ENCODE measurements at places on chromosomes 2 and 18.

DNA sequence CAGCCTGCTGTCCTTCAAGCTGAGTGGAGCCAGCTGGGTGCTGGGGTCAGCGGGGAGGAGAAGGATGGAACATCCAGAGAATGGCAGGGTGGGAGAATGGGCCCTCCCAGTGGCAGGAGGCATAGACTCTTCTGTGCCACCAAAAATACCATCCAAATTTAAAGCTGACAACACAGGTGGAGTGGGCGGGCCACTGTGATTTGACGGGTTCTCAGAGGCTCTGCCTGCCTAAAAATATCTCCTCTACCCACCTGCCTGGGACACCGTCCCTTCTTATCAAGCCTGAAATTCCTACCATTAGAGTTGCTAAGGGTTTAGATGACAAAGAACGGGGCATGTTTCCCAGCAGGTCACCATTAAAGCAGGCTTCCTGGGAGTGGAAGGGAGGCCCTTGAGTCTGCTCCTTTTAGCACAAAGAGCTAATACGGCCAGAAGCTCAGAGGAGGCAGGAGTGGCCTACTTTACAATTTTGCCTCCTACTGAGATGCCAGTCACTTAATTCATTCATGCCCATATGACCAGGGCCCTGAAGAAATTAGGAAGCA lies 19.8 kb upstream of the MARCHF4 start:
- DNase-seq, result no peak

GRCh38 chr2:20575935-20576597 lies 74.8 kb downstream of the HS1BP3 start:
- DNase-seq, result no peak

- no peak for DNase-seq
These were observed 77.5 kb downstream of the CIB4 start for GRCh38 chr2:26563686-26564085.

DNA sequence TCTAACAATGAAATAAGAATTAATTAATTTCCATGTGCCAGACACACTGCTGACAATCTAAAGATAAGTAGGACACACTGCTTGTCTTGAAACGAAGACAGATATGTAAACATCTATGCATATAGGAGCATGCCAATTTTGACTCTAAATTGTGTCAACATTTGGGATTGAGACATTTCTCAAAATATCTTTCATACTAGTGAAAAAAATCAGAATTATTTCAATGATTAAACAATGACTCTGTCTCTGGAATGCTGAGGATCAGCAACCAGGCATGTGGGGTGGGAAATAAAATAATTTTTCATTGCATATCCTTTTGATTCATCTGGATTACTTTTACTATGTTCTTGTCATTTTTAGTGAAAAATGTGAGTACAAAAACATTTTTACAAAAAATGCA lies 262.6 kb upstream of the SYT4 start:
- DNase-seq, result no peak

GRCh38 chr2:42775810-42776209 lies 11.9 kb upstream of the OXER1 start:
- DNase-seq, result no peak

DNA sequence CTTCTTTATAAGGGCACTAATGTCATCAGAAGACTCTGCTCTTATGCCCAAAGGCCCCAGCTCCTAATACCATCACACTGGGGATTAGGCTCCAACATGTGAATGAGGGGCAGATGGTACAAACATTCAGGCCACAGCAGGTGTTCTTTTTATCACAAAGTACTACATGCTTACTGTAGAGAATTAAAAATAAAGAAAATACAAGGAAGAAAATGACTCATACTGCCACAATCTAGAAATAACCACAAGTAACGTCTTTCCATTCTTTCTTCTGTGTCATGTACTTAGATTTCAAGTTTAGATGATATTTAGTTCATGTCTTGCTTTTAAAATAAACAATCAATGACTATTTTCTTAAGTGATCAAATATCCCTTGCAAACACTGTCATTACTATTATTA lies 100.3 kb upstream of the NEDD4L start:
- DNase-seq, result no peak

DNA sequence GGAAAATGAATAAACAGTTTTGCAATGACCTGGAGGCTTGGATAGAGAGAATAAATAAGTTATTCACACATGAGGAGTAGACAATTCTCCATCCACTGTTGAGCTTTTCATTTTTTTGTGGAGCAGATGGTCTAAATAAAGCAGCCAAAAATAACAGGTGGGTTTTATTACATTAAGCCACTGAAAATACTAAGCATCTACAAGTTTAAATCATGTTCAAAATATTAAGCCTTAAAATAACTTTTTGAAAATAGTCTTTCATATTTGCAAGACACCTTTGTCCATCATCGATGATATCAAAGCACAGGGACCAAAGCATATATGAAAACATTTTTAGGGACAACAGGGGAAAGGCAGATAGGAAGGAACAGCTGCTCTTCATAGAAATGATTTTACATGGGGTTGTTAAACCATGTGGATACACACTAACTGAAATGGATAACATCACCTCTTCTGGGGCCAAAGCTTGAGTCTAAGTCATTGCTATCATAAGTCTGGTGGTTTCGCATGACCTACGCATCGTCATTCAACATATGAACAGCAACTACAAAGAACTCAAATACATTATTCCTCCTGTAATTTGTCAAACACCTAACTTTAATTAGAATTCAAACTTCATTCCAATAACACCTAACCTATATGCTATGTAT lies 197.6 kb upstream of the CHST9 start:
- no peak for DNase-seq

GRCh38 chr18:46468426-46469180 lies 188.4 kb downstream of the LOXHD1 start:
- DNase-seq, result no peak

DNA sequence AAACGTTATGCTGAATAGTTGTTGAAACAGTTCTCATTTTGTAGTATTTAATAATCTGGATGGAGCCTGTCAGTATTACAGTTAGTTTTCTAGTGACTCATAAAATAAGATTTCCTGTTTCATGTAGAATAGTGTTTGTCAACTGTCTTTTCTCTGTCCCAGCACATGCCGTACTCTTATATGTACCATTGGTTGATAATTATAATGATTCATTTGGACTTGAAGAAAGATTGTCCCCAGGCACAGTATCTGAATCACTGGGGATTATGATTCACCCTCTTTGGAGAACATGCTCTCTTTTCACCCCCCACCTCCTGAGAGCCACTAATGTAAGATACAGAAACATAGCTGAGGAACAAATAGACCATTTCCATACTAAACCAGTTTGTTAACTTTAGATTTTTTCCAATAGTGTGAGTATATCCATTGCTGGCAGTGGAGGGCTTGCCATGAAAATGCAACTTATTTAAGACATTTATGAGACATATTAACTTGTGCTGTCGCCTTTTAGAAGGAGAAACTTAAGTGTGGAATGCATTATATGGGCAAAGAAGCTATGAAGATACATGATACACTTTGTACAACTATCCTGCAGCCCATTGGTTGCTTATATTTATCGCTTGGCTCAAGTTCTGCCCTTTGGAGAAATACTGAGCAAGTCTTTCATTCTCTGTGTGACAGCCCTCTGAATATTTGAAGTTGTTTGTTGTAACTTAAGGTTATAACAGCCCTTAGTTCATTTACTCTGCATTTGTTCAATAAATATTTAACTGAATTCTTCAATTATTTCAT lies 12.4 kb downstream of the COPS8 start:
- DNase-seq, result no peak

GRCh38 chr2:96113367-96113677 lies 3.0 kb downstream of the ADRA2B start:
- no peak for DNase-seq

- no peak for DNase-seq
These were observed 209.0 kb upstream of the COPS8 start for GRCh38 chr2:236876642-236877041.

DNA sequence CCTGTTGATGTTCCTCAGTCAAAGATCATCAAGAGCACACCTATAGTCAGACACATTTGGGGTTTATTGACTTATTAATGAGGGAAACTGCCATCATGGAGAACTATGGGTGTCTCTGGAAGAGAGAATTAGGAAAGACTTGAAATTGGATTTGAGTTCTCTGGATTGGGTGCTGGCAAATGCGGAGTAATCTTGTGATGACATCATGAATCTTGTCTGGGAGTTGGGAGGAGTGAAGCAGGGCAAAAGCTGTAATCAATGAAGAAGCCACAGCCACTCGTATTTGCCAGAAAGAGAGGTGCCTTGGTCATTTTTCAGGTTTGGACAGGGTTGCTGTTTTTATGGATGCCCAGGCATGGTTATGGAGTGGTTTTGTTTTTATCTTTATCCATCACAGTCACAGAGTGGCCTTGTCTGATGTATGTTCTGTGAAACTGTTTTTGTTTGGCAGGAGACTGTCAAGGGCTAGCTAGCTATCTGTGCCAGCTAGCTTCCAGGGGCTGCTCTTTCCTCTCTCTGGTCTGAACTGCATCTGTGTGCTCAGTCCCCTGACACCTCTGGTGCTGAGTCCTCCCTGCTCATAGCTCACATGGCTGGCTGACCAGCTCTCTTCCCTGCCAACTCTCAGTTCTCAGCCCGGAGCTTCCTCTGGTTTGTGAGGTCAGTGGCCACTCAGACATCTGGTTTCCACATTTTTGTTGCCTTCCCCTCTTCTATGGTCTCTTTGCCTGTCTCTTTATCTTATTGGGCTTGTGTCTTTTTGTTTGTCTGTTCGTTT lies 193.4 kb upstream of the RMP24 start:
- no peak for DNase-seq

DNA sequence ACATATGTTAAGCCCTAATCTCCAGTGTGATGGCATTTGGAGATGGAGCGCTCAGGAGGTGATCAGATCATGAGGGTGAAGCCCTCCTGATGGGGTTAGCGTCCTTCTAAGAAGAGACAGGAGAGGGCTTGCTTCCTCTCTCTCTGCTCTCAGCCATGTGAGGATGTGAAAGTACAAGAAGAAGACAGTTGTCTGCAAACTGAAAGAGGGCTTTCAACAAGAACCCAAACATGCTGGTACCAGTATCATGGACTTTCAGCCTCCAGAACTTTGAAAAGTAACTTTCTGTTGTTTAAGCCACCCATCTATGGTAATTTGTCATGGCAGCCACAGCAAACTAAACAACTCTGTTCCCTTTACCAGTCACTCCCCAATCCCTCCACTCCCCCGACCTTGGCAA lies 47.4 kb downstream of the CACNB4 start:
- DNase-seq, result no peak

- DNase-seq, result no peak
These were observed 152.9 kb downstream of the SMAD7 start for GRCh38 chr18:48797841-48798255.

- DNase-seq, result no peak
These were observed 8.1 kb downstream of the PFN4 start for GRCh38 chr2:24115057-24115456.

DNA sequence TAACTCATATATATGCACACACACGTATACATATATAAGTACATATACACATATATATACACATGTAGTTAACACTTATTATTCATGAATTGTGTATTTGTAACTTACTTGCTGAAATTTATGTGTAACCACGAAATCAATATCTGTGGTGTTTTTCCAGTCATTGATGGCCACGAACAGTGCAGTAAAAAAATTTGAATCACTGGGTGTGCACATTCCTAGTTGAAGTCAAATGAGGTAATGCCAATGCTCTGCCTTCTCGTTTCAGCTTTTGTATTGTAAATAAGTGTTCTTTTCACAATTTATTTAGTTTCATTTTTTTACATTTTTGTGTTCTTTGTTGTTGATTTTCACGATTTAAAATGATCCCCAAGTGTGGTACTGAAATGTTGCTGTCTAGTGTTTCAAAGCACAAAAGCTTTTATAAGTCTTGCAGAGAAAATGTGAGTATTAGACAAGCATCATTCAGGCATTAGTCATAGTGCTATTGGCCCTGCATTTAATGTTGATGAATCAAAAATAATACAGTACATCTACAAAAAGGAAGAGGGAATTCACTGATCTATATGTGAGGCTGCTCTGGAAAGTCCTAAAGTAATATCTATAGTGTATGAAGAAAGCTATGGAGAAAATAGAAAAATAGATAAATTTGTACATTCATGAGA lies 419.0 kb downstream of the DSC3 start:
- no peak for DNase-seq

DNA sequence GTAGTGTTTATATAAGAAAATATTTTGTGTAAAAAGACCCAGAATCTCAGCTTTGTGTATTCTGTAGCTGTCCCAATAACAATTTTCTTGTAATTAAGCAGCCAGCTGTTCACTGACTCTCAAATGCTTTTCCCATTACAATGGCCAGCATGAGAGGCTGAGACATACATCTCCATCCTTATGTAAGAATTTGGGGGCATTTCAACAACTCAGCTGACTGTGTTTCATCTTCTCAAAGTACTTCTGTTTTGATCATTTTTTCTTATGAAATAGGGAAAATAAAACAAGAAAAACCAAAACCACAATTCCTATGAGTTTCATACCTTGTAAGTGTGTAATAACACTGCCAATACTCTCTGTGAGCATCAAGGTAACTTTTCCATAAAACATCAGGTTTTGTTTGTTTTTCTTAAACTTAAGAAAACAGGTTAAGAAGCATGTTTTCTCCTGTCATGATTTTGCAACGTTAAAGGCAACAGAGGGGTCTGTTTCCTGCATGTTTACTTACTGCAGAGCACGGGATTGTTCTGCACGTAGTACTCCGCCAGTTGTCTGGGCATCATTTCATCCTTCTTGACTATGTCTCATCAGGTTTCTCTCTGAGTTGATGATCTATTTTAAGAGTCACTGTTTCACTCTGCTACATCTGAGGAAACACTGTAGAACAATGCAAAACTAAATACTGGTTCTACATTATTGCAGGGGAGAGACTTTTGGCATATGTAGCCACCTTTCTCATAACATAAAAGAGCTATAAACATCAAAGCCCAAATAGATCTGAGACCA lies 62.9 kb upstream of the CYRIA start:
- no peak for DNase-seq

- DNase-seq, result no peak
These were observed 43.7 kb upstream of the TANK start for GRCh38 chr2:161116509-161116908.

GRCh38 chr2:211934811-211935210 lies 603.8 kb downstream of the ERBB4 start:
- no peak for DNase-seq

DNA sequence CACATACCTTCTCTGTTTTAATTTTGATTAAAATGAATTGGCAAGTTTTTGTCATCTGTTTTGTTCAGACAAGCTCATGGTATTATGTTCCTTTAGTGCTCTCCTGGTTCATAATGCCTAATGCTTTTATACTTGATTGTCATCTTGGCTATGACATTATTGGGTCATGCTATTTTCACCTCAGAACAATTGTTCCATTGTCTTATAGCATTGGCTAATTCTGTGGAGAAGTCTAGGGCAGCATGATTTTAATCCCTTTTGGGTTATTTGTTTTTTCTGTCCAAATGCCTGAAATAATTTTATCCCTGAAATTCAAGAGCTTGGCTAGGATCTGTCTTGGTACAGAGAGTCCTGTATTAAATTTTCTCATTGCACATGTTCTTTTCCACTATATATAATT lies 83.8 kb upstream of the CCDC85A start:
- no peak for DNase-seq
